ENCODE measurements at places on chromosomes 13 and 19.

- DNase-seq: no peak
These were observed 48.8 kb upstream of the INTS6 start for GRCh38 chr13:51501592-51502152.

- no peak for DNase-seq
These were observed 5.5 kb downstream of the ALDH16A1 start for GRCh38 chr19:49458567-49458903.

- no peak for DNase-seq
These were observed 6.6 kb upstream of the LMTK3 start for GRCh38 chr19:48518207-48518606.

DNA sequence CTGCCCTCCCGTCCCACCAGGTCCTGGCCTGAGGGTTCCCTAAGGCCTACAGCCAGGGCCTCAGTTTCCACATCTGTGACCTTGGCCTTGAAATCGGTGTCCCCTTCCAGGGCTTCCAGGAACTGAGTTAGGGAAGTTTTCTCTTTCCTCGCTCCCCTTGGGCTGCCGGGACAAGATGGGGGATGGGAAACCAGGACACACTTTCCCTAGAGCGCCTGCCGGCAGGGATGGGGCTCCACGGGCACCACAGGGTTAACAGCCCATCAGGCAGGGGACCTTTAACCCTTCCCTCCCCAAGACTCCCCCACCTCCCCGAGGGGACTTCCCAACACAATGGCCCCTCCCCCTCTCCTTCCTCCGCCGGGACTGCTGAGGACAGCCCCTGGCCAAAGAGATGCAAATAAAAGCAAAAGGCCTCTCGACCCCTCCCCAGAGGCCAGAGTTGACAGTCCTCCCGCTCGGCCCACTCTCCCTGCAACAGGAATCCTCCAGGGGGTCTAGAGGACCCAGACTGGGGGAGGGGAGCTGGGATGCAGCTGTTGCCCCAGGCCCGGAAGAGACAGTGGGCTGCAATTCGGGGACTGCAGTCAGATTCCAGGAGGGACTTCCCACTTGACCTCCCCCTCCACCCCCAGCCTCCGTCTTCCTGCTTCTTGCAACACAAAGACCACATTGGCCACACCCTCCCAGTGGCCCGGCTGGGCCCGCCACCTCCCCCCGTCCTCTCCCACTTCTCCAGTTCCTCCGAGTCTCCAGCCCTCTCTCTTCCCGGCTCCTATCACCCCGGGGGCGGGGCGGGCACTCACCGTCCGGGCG is 3.4 kb downstream of the BBC3 start:
- no peak for DNase-seq

DNA sequence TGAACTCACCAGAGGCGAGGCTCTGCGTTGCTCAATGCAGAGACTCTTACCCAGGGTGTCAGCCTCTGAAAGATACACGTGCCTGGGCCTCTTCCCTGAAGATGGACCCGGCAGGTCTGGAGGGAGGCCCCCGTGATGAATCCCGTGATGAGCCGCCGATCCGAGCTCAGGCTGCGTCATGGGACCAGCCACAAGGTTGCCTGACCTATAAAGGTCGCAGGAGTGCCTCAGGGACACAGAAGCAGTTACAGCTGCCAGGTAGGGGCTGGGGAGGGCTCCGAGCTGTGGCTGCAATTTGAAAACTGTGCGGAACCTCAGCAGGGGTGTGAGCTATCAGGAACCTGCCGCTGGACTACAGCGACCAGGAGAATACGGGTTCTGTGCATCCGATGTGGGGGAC is 10.5 kb upstream of the ATP11A start:
- DNase-seq: no peak

- DNase-seq: no peak
These were observed 863 bp downstream of the ANKRD10 start for GRCh38 chr13:110914081-110914330.

DNA sequence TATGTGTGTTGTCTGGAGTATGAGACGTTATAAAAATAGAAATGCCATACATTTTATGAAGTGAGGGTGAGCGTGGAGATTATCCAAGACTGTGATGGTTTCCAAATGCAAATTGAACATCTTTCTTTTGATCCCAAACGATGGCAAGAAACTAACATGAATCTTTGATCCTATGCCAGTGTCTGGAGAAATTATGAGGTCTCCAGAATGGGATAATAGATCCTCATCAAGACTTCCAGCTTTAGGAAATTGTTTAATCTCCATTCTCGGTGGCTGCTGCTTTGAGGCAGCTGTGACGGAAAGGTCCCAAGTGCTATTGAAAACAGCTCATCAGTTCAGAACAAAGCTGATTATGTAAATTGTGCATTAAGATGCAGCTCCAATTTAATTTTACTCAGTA is 30.8 kb downstream of the CBY2 start:
- DNase-seq: no peak

GRCh38 chr13:90950160-90950559 is 397.3 kb upstream of the MIR17HG start:
- DNase-seq: no peak

DNA sequence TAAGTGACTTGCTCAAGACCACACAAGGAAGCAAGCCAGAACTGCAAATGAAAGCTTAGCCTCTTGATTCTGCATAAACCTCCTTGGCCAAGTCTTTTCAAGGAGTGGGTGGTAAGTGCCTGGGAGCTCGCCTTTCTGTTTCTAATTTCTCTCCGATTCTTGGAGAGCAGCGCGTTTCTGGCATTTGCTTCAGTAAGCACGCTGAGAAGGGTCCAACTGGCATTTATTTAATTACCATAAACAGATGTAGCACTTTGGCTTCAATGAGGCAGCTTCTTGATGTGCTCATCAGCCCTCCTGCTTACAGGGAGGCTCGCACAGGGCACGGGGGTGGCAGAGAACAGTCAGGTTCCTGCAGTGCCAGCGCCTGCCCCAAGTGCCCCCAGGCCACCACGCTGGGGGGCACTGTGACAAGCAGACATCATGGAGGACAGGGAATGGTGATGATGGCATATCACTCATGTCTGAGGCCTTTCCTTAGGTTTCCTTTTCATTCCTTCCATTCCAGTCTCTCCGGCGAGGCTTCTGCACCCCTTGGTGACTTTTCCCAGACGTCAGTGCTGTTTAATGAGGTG is 13.3 kb downstream of the SIAH3 start:
- DNase-seq: no peak

DNA sequence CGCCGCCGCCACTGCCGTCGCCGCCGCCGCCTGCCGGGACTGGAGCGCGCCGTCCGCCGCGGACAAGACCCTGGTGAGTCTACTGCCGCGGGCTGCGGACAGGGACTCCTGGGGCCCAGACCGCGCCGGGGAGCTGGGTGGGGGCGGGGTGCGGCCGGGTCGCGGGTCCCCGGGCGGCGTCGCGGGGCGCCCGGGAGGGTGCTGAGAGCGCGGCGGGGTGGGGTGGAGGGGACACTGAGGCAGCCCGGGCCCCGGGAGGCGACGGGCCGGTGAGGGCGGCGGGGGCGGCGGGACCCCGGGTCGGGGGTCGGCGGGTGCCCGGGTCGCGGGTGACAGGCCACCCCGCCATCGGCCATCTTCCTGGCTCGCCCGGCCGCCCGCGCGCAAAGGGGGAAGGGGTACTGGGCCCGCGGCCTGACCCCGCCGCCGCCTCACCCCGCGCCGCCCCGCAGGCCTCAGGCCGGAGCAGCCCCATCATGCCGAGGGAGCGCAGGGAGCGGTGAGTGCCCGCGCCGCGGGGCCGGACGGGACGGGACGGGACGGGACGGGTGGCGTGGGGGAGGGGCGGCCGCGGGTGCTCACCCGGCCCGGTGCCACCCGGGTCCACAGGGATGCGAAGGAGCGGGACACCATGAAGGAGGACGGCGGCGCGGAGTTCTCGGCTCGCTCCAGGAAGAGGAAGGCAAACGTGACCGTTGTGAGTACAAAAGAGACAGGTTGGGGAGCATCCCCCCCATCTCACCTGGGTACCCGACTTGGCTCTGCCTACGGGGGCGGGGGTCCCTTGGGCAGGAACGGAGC is 489 bp downstream of the CCNE1 start:
- no peak for DNase-seq

- DNase-seq: no peak
These were observed 20.4 kb downstream of the ZSWIM9 start for GRCh38 chr19:48190885-48191284.

DNA sequence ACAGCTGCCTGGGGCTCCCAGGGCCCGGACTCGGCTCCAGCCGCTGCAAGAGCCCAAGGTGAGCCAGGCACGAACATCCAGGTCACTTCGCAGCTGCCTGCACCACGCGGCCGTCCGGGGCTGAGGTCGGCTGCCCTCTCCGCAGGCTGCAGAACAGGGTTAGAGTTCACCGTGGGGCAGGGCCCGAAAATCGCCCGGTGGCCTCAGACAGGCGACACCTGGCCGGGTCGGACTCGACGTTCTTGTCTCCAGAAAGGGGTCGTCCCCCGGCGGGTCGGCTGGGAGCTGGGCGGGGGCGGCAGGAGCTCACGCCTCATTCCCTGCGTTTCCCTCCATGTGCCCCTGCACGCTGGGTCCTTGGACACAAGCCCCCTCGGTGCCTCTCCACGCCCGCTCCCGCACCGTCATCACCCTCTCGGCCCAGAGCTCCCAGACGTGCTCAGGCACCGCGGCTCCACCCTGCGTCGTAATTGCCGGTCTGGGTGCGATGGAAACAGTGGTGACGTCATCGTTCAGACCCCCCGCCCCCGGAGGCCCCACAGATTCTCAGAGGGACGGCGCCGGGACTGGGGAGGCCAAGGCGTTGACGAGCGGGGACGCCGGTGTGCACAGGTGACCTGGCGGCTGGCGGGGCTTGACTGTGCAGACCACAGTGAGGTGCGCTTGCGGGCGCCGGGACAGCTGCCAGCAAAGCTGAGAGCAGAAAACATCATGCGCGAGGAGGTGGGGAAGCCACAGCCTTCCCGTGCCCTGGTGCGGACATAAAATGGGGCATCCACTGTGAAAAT is 4.0 kb upstream of the GRIN3B start:
- peak; percentile 35 for DNase-seq

GRCh38 chr19:3324405-3324856 is 42.0 kb upstream of the NFIC start:
- peak; percentile 73 for DNase-seq

- no peak for DNase-seq
These were observed 391.0 kb downstream of the LMO7 start for GRCh38 chr13:76027131-76027530.

DNA sequence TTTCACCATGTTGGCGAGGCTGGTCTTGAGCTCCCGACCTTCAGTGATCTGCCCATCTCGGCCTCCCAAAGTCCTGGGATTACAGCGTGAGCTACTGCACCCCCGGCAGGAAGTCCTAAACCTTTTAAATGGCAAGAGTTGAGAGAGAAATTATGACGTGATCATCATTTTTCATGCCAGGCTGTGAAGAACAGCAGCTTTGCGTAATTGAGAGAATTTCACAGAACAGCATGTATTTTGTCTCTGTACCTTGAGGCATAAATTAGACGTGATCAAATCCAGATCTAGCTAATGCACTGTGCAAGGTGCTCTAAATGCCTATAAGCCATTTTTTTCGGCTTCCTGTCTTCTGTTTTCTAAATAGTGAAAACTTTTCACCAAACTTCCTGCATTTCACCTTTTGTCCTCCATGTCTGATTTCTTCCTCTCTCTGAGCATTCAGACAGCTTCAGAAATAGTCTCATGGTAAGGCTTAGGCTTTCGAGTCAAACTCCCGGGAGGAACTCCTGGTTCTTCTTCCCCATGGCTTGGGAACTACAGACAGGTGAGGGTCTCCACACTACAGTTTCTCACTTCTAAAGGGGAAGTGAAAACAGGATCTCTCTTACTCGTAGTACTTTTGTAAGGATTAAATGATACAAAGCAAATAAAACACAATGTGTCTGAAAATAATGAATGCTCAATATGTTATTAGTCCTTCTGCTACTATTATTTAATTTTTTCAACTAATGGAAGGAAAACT is 51.0 kb downstream of the WDFY2 start:
- DNase-seq: no peak

- DNase-seq: peak; percentile 42
These were observed 26.8 kb upstream of the CEACAM21 start for GRCh38 chr19:41548954-41549688.

- DNase-seq: no peak
These were observed 1.2 kb downstream of the ZSWIM4 start for GRCh38 chr19:13796301-13797057.

DNA sequence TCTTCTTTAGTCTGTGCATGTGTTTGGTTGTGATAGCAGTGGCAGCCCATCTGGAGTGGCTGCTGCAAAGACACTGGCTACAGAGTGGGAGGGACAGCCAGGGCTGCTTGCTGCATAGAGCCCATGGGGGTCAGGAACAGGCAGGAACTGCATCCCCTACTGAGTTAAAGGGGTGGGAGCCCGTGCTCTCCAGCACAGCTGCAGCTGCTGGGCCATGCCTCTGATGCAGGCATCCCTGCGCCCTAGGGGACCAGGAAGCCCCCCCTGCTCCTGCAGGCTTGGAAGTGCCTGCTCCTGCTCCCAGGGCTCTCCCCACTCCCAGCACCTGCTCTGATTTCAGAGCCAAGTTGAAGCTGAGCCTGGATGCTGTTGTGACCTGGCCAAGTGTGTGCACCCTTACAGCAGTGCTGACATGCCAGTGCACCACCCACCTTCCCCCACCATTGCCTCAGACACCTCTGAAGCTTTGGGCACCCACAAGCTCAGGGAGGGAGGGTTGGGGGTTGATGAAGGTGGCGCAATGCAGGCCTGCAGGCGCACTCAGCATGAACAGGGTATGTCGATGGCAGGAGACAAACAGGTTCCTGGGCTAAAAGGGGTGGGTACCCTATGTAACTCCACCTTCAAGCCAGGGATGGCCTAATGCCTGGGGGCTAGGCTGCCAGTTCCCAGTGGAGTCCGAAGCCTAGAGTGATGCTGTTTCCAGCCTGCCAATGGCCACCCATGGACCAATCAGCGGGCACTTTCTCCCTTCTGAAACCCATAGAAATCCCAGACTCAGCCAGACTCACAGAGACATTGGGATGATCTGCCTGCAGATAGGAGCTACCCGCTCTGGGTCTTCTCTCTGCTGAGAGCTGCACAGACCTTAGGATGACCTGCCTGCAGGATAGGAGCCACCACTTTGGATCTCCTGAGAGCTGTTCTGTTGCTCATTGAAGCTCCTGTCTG is 919.9 kb upstream of the MIR17HG start:
- DNase-seq: no peak

DNA sequence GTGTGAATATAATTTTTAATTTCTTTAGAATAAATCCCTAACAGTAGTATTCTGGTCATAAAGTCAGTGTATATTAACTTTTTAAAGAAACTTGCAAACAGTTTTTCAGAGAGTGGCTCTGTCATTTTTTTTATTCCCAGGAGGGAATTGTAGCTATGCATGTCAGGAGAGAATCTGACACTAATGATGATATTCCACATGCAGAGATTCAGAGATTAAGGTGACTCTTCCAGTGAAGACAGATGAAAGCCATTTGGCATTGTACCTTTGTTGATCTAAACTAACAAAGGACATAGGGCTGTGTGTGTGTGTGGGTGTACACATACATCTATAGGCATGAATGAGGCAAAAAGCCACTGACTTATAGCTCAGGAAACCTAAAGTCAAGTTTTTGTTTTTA is 99.9 kb downstream of the TNFSF13B start:
- no peak for DNase-seq

GRCh38 chr13:47611664-47612288 is 389.3 kb downstream of the SUCLA2 start:
- no peak for DNase-seq

- no peak for DNase-seq
These were observed 40.6 kb downstream of the FBN3 start for GRCh38 chr19:8108560-8109445.

Measured in stimulated activated CD4-positive, alpha-beta T cell treated with anti-CD3 and anti-CD28 coated beads, Interleukin-15, amount 100 ng/mL, for 1 hour (primary cell).